NCI-H2081 (cell line): ENCODE measurements at places on chromosomes 16 and 17.

GRCh38 chr17:1298606-1299005 is 19.1 kb downstream of the TRARG1 start:
- DNase-seq, result no peak

DNA sequence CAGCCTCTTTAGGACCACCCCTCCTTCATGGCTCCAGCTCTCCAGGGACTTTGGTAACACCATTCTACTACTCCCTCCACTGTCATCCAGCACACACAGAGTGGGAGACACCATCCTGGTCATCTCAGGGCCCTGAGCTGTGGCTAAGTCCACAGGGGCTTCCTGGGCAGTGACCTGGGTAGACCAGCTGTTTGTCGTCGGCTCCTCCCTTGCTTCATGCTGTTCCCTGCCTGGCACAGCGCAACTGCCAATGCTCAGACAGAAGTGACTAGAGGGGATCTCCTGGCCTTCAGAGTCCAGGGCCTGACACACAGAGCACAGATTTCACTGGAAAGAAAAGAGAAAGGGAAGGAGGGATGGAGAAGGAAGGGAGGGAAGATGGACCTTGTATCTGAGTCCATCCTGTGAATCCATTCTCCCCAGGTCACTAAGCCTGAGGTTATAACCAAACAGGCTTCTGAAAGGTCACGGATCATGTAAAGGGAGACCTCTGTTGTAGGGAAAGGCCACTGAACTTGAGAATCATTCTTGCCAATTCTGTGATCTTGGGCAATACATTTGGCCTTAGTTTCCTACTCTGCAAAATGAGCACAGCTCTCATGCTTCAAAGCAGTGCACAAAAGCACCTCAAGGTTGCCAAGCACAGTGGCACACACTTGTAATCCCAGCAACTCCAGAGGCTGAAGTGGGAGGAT is 18.5 kb upstream of the PHB1 start:
- DNase-seq, result no peak

GRCh38 chr16:30113711-30114333 is 485 bp upstream of the GDPD3 start:
- DNase-seq, result no peak

GRCh38 chr16:58026705-58027160 is 1.2 kb downstream of the MMP15 start:
- DNase-seq, result no peak

GRCh38 chr16:58589326-58589905 is 40.2 kb downstream of the CNOT1 start:
- no peak for DNase-seq
